ENCODE measurements at places on chromosomes 1 and 21.

- DNase-seq = no peak
These were observed 17.4 kb downstream of the FMO1 start for GRCh38 chr1:171265686-171266085.

GRCh38 chr1:218945050-218945449, 228.6 kb upstream of the LYPLAL1 start:
- no peak for DNase-seq

DNA sequence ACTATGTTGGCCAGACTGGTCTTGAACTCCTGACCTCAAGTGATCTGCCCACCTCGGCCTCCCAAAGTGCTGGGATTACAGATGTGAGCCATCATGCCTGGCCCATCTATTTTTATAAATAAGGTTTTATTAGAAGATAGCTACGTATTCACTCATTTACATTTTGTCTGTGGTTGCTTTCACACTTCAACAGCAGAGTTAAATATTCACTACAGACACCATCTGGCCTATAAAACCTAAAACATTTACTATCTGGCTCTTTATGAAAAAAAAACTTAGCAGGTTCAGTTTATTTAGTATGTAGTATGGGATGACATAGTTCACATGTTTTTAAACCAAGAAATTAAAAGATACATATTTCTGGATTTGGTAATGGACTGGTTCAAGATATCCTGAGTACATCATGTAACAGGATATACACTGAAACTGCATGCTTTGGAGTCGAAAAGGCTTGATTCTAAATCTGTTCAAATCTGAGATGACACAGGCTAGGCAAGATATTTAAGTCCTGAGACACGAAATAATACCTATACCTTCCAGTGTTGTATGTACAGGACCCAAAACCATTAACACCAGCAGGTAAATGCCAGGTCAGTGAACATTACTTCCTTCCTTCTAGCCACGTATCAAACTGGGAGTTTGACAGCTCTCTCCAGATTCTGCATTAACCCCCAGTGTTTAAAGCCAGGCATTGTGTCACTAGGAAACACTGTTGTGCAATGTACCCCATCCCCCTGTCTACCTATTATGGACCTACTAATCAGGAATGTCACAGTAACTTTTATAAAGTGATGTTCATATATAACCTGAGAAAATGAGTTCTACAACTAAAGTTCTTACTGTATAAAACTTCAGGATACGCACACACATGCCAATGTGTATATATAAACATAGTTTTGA, 54.3 kb upstream of the SDC3 start:
- no peak for DNase-seq

DNA sequence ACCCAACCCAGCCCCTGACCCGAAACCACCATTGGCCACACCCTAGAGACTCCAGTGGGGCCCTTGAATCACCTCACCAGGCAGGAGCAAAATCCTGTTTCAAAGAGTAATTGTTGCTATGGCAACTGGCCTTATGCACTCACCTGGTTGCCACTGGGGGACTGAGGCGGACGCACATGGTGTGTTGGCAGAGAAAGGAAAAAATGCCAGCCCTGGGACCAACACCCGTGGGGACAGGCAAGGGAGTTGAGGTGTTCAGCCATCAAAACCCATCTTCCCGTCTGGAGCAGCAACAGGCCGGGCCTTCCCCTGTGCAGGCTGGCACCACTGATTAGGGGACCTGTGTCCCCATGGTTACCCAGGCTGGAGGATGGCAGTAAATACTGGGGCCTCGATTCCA, 395.8 kb upstream of the VAMP3 start:
- DNase-seq = no peak

GRCh38 chr1:201542309-201543035, 3.5 kb downstream of the NAV1 start:
- no peak for DNase-seq

- no peak for DNase-seq
These were observed 915.9 kb downstream of the PLA2G4A start for GRCh38 chr1:187744665-187745064.

DNA sequence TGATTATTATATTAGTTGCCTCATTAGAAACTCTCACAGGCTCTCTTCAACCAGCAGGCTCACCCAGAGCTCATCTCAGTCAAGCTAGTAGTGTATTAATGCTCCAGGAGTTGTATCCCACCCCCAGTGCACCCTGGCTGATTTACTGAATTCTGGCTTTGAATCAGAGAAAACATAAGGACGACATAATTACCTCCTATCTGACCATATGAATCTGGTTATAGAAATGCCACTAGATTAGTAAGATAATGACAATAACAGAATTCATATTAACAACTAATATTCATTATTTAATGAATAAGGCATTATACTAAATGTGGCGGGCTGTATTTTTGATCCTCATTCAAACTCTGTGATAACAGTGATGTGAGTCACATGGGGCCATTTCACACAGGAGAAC, 1066.7 kb downstream of the TTLL7 start:
- no peak for DNase-seq

Data from NCI-H82 (cell line).